ENCODE measurements at places on chromosomes 6 and 20.

- peak; percentile 12 for DNase-seq
Measured at GRCh38 chr6:152552616-152553209, 84.4 kb downstream of the SYNE1 start.

DNA sequence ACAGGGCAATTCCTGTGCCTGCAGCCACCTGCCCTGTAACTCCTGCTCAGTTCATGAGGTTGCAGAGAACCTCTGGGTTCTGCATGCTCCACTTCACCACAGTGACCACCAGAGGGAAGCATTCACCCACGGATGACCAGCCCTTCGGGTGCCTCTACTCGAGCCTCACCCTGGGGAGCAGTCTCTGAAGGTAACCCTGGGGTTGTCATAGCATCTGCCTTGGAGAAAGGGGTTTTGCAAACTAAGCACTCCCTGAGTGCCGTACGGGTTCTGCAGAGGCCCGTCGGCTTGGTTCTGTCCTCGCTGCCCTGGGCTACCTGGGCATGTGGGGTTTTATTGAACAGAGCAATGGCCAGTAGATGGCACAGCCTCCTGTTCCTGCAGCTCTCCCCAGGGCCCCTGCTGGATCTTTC is 10.2 kb upstream of the CST5 start:
- peak; percentile 82 for DNase-seq

GRCh38 chr20:61933951-61934715 is 131.5 kb downstream of the TAF4 start:
- DNase-seq, result no peak

DNA sequence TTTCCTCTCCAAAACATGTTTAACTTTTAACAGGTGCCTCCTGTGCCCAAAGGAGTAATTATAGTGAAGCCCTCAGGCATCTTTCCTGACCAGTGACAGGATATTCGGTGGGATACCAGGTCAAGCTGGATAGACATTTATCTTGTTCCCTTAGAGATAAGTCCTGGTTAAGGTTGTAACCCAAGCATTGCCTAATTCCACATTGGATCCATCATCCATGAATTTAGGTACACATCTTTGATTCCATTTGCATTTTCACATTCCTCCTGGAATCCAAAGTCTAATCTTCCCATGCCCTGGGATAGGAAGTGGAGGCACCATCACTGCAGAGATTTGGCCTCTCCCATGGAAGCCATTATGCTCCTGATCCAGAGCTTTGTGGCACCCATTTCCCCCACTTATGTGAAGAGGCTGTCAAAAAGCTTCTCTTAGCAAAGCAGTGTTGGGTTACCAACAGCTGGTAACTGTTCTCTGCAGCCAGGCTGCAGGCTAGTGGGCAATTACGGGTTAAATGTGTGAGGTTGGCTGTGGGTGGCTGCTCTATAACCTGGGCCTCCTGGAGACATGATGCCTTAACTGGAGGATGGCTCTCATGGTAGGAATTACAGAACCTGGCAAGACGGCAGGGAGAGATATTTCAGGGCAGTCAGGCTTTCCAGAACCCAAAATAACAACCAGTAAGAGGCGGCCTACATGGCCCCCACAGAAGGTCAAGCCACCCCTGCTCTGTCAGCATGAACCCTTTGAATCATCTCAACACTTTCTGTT is 96.9 kb upstream of the VGLL2 start:
- no peak for DNase-seq

GRCh38 chr6:107021446-107022185 is 6.4 kb upstream of the MTRES1 start:
- DNase-seq, result no peak
